NCI-H774 (cell line): ENCODE measurements at places on chromosomes 2 and 18.

GRCh38 chr2:199308567-199308966, 149.2 kb downstream of the SATB2 start:
- DNase-seq, result no peak

GRCh38 chr2:50763776-50764175, 268.2 kb downstream of the NRXN1 start:
- no peak for DNase-seq

GRCh38 chr2:217622205-217623060, 380.4 kb downstream of the TNS1 start:
- DNase-seq, result peak; percentile 32

DNA sequence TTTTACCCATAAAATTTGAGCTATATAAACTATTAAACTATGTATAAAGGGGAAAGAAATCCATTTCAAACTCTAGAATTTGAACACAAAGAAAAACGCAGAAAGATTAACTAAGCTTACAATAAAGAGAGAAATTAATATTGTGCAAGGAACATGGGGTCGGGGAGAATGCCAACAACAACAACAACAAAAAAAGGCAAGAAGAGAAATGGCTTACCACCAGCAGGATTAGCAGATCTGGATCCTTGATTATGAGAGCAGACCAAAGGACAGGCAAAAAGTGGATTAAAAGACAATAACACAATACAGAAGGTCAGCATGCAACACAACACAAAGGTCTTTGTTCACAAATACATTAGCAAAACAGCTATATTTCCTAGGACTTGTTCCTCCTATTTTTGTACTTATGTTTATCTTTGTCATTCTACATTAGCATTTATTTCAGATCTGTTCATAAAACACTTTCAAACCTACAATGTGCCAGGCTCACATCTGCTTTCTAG, 103.4 kb upstream of the RNU4ATAC start:
- no peak for DNase-seq

- no peak for DNase-seq
Measured at GRCh38 chr2:42102591-42103450, 55.0 kb downstream of the PKDCC start.

DNA sequence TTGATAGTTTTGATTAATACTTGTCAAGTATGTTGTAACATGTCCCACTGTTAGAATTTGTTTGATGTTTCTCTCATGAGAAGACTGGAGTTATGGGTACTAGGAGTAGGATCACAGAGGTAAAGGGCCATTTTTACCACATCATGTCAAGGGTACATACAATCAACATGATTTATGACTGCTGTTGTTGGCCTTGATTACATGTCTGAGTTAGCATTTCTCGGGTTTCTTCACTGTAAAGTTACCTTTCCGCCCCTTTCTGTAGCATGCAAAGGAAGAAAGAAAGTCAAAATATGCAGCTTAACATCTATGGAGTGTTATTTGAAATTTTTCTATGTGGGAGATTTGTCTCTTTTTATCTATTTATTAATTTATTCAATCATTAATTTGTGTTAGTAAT, 1456.4 kb downstream of the SUCLG1 start:
- DNase-seq, result no peak

DNA sequence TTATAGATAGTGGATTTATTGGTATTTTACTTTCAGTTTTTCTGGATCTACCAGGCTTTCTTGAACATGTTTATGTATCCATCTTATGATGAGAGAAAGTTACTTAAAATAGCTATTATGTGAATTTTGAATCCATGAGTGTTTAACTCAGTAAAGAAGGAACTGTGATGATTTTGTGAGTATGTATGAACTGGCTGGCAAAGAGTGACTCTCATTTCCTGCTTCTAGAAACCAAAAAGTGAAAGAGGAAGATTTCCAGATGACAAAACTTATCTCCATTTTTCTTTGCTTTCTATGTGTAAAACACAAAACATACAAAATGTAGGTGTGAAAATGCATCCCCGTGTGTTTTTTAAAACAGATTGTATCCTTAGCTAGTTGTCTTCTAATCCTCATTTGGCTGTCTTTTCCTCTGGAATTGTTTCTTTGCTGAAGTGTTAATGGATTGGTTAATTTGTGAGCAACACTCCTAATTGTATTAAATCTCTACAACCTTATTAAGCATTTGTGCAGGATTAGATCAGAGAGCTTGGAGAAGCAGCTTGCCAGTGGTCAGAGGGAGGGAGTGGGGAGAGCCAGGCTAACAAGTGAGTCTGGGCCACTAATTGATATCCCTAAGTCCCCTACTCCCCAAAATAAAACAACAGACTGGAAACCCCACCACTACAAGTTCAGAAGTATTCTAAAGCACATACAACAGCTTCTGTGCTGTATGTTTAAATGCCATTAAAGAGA, 23.9 kb downstream of the PTPRM start:
- DNase-seq, result no peak
